Left lobe of liver (tissue), 2 donors: ENCODE measurements at places on chromosomes 1 and 21.
A peak's percentile ranks its signal among the peaks of the same experiment; 100 is the strongest.

- peak; percentile 96 for DNase-seq
These were observed 16.4 kb downstream of the TP73 start for GRCh38 chr1:3668585-3669300.

DNA sequence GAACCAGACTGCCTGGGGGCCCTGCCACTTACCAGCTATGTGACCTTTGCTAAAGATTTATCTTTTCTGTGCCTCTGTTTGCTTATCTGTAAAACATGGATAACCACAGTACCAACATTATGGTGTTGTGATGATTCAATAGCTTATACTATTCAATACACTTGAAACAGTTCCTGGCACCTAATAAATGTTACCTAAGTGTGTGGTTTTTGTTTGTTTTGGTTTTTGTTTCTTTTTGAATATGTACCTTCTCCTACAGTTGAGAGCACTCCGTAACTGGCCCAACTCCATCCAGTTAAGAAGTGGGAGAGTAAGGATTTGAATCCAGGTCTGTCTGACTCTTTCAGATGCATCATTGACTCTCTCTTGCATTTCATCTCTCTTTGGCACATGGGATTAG is 125.8 kb upstream of the C8B start:
- DNase-seq: no peak

- no peak for DNase-seq
These were observed 796.2 kb downstream of the PLA2G4A start for GRCh38 chr1:187624812-187625545.

DNA sequence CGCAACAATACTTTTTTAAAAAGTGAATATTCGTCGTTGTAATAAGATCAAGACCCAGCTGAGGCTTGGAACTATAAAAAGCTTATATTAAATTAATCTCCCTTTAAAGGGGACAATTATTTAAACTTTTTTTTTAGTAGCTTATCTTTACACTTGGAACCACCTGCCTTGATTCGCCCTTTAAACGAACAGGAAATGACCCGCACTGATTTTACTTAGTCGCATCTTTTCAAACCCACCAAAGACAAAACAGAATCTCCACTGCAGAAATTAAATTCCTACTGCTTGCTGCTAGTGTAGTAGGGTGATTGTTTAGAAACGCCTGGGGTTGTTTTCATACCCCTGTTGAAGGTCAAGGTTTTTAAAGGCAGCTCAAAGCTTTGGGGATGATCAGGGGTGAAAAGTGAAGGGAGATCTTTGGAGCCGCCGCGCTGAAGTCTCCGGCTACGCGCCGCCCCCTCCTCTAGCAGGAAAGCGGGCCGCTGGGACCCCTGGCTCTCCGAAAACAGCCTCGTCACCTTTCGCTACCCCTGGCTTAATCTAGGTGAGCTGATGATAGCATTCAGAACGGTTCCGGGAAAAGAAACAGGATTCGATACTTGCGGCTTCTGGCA is 163.4 kb downstream of the RUNX1 start:
- DNase-seq: no peak
